Effector CD8-positive, alpha-beta T cell (primary cell): ENCODE measurements at places on chromosomes 3 and 15.

GRCh38 chr15:70647396-70647795 lies 116.0 kb downstream of the UACA start:
- DNase-seq = no peak

DNA sequence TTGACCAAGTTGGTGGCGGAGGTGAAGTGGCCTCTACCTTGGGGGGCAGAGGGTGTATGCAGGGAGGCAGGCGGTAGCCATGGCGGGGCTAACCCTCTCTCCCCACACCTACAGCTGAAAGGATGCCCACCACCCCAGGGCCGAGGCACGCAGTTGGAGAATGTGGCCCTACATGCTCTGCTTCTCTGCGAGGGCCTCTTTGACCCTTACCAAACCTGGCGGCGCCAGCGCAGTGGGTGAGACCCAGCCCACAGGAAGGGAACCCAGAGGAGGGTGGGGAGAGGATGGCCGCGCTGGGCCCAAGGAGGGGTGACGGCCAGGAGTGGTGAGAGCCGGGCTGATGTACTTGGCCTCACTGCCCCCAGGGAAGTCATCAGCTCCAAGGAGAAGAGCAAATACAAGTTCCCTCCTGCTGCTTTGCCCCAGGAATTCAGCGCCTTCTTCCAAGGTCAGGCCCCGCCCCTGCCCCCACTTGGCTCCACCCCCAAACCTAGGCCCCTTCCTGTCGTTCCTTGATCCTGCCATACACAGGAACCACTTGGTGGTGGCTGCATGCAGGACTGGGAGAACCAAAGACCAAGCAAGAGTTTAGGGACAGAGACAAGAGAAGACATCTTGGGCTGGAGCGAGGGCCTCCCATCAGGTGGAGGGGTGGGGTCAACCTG lies 9.8 kb downstream of the NBEAL2 start:
- DNase-seq = no peak

DNA sequence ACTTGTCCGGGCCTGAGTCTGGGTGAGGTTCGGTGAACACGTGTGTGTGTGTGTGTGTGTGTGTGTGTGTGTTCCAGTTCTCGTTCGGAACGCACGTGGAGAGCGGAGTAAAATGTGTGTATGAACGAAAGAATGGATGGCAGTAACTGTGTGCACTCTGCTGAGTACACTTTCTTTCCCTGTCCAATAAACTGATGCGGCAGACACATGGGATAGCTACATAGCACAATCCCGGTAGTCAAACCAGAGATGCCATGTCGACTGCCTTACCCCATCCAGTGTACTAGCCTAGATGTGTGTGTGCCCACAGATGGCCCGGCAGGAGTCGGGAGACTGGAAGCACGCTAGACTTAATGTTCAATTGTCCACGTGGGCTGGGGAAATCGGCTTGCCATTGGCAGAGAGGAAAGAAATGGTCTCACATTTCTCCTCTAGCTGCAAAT lies 507 bp upstream of the GOLIM4 start:
- no peak for DNase-seq

GRCh38 chr3:145411605-145412004 lies 749.4 kb downstream of the PLOD2 start:
- no peak for DNase-seq

DNA sequence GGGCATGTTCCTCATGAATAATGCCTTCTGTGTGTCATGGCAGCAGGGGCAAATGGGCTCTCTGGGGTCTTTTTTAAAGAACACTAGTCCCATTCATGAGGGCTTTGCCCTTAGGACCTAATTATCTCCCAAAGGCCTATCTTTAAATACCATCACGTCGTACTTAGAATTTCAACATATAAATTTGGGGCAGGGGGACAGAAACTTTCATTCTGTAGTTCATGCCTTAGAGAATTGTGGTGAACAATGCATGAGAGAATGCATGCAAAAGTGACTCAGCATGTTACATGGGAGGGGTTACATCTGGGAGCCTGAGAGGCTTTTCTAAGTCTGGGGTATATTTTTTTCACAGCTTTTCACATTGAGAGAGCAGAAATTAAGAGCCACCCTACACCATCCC lies 208.5 kb upstream of the ROPN1 start:
- DNase-seq = no peak

GRCh38 chr15:99426431-99427105 lies 139.2 kb upstream of the MEF2A start:
- no peak for DNase-seq

- no peak for DNase-seq
These were observed 64.4 kb upstream of the TPM1 start for GRCh38 chr15:62977952-62978811.

DNA sequence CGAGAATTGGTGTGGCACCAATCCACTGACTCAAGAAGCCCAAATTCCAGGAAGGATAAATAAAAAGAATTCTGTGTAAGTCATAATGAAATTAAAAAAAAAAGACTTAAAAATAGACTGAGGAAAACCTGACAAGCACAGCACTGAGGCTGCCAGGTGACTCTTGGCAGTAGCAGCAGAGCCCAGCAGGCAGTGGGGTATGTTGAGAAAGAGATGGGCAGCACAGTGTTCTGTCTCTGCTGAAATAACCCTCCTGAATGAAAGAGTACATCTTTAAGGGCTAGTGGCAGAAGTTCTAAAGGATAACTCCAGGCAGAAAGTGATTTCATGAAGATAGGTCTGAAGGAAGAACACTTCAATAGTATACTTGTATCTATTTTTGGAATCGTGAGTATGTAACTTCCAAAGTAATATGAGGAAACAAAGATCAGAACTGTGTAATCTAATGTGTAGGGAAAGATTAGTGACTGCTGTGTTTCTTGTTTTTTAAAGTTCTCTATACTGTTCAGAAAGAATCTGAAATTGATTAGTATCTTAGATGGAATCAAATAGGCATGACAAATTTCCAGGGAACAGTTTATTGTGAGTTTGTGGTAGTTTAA lies 75.9 kb downstream of the RAB7A start:
- DNase-seq = no peak

DNA sequence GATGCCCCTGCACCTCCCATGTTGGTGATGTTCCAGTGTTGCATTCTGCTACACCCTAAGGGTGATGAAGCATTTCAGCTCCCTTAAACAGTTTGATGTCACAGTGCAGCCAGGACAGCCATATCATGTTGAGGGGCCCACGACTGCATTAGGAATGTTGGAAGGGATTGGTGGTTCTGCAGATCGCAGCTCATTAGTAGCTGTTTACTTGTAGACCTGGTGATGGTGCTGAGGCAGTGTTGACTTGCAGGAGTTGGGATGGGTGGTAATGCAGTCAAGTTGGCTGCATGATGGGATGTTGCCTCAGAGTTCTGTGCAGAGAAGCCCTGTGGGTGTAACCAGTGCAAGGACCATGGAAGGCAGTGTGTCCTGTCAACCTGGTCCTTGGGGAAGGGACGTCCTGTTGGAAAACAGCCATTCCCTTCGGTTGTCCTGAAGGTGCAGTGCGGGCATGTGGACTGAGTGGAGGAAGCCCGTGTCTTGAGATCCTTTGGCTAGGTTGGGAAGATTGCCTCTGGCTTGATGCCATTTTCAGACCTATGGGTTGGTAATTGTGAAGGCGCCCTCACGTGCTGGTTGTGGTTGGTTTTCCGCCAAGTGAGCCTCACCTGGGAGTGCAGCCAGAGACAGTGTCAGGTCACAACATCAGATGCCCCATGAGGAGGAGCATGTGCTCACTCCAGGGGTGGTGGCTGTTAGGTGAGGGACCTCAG lies 100.7 kb downstream of the SNRPN start:
- no peak for DNase-seq

DNA sequence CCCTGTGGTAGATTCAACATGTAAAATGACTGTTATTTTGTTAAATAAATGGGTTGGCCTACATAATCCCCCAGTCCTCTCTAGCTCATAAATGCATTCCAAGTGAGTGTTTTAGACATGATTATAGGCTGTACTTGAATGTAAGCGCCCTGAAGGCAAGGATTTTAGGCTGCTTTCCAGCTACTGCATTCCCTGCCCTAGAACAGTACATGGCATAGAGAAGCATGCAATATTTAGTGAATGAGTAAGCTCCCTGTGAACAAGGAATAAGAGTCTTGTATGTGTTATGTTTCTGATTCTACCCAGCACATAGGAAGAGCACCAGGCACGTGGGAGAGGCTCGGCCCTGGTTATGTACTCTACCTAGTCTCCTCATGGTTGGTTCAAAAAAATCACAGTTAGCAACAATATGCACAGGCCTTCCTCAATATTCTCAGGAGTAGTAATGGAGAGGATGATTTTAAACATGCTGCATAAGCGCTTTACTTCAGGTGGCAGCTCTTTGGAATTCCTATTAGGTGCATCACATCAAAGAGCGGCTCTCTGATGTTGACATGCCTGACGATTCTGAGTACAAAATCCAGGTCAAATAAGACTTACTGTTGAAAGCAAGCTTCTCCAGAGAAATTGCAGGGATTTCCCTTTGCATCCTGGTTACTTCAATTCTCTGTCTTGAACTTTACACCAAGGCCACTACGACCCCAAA lies 456.6 kb downstream of the MAGI1 start:
- no peak for DNase-seq

GRCh38 chr3:96748139-96748538 lies 66.3 kb upstream of the EPHA6 start:
- no peak for DNase-seq

- DNase-seq = no peak
These were observed 28.9 kb downstream of the FOXP1 start for GRCh38 chr3:71554649-71555048.

GRCh38 chr3:28081533-28081947 lies 159.9 kb upstream of the CMC1 start:
- DNase-seq = no peak

DNA sequence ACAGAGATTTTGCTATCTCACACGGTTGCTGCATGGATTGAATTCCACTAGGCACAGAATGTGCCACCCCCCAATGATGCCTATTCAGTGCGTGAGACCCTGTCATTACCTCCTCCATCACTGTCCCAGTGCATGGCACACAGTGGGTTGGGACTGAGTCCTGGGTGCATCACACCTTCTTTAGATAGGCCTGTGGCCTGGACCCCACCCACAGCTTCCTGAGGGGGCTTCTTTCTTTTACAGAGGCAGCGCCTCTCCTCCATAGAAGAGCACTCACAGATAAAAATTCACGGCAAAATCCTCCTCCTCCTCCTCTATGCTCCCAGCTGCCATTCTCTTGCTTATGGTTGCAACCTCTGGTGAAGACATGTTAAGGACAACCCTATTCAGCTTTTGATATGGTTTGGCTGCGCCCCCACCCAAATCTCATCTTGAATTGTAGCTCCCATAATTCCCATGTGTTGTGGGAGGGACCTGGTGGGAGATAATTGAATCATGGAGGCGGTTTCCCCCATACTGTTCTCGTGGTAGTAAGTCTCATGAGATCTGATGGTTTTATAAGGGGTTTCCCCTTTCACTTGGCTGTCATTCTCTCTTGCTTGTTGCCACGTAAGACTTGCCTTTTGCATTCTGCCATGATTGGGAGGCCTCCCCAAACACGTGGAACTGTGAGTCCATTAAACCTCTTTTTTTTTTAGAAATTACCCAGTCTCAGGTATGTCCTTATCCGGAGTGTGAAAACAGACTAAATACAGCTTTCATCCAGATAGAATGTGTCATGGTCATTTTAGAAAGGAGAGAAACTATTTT lies 147.6 kb downstream of the KLF13 start:
- DNase-seq = no peak

- DNase-seq = no peak
These were observed 92.6 kb downstream of the CHDH start for GRCh38 chr3:53753518-53754183.

GRCh38 chr3:17730318-17730967 lies 12.0 kb downstream of the TBC1D5 start:
- DNase-seq = no peak

DNA sequence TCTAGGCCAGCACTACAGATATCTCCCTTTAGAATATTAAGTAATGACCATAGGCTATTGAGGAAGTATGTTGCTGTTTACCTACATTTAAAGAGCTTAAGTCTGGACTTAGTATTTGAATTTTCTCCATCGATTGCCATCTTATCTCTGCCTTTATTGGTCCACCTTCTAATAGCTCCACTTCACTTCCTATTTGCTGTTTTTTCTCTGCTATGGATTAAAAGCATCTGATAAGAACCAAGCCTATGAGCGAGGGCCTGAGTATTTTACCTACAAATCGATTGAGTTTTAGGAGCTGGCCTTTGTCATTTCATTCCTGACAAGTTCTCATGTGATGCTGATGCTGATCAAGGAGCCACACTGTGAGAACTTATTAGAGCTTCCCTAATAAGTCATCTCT lies 52.6 kb upstream of the AKAP13 start:
- DNase-seq = no peak

- no peak for DNase-seq
These were observed 161.7 kb downstream of the CD47 start for GRCh38 chr3:107929088-107929487.

- DNase-seq = no peak
These were observed 150.7 kb upstream of the MEF2A start for GRCh38 chr15:99414755-99415731.

GRCh38 chr3:11140713-11141104 lies 13.6 kb upstream of the HRH1 start:
- DNase-seq = no peak

GRCh38 chr15:92332125-92332899 lies 61.4 kb upstream of the ST8SIA2 start:
- no peak for DNase-seq

GRCh38 chr3:190970560-190970959 lies 108.1 kb upstream of the GMNC start:
- DNase-seq = no peak

DNA sequence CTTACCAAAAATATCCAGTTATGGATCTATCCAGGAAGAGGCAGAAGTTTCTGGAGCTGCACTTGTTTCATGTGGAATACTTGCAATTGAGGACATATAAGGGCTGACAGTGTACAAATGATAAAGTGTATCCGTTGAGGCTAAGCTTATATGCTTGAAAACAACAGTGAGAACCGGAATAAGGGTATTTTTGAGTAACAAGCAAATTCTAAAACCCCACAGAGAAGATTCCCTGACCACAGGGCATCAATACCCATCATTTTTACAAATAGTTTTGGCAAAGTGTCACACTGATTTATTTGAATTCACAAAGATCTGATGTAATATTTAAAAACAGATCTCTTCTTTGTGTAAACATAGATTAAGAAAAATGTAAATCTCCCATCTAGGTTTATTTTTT lies 208.4 kb downstream of the FMN1 start:
- DNase-seq = no peak

- DNase-seq = no peak
These were observed 23.3 kb downstream of the IREB2 start for GRCh38 chr15:78461171-78461888.

GRCh38 chr15:65460741-65461347 lies 38.1 kb upstream of the IGDCC4 start:
- no peak for DNase-seq

- no peak for DNase-seq
These were observed 91.0 kb downstream of the CPN2 start for GRCh38 chr3:194259982-194260766.

- DNase-seq = no peak
These were observed 77.1 kb upstream of the ATP11B start for GRCh38 chr3:182716114-182716688.
